ENCODE measurements at places on chromosomes 2 and 18. TPM values are rescaled to one million over a fixed set of nuclear protein-coding genes. Genes with fewer than 3 reads are reported as not detected.

Gene C2orf49
- total RNA-seq: 22.3 TPM

Gene PID1
- total RNA-seq: 21.1 TPM

Gene SLC16A14
- 2.6 TPM for total RNA-seq

Gene PRSS56
- not detected for total RNA-seq

Gene STARD6
- total RNA-seq: not detected

Data from smooth muscle cell of trachea (primary cell).